ENCODE measurements at places on chromosomes 12 and 14. TPM values are rescaled to one million over a fixed set of nuclear protein-coding genes. Genes with fewer than 3 reads are reported as not detected.

PDE3A gene
- 132 TPM for total RNA-seq

SERPINA4 gene
- not detected for total RNA-seq

ZBTB25 gene
- 21.4 TPM for total RNA-seq

RNASE4 gene
- 5.6 TPM for total RNA-seq

HOXC4 gene
- total RNA-seq = not detected

ACSS3 gene
- total RNA-seq = 26.7 TPM

SSTR1 gene
- total RNA-seq = 0.59 TPM

CHPT1 gene
- 86.1 TPM for total RNA-seq

NDUFB1 gene
- total RNA-seq = 410 TPM

DLK1 gene
- 1.2 TPM for total RNA-seq

CD163 gene
- total RNA-seq = 20.6 TPM

TBC1D30 gene
- 1.8 TPM for total RNA-seq

PIGH gene
- total RNA-seq = 10.6 TPM

CLEC4D gene
- 0.43 TPM for total RNA-seq

LMNTD1 gene
- total RNA-seq = 0.51 TPM

MLXIP gene
- 24.7 TPM for total RNA-seq

LTB4R2 gene
- 2.2 TPM for total RNA-seq

KCNC2 gene
- not detected for total RNA-seq

TUNAR gene
- total RNA-seq = not detected

TGFB3 gene
- total RNA-seq = 57.5 TPM

SMAGP gene
- 4.4 TPM for total RNA-seq

DAO gene
- not detected for total RNA-seq

WDHD1 gene
- 1.8 TPM for total RNA-seq

RTN1 gene
- 0.97 TPM for total RNA-seq

TPH2 gene
- not detected for total RNA-seq

PLEKHD1 gene
- total RNA-seq = 0.13 TPM

ENDOU gene
- 0.24 TPM for total RNA-seq

SYCP3 gene
- total RNA-seq = not detected

LUM gene
- 130 TPM for total RNA-seq

MYO1H gene
- not detected for total RNA-seq

INHBC gene
- total RNA-seq = not detected

KRT5 gene
- not detected for total RNA-seq

CAPZA3 gene
- not detected for total RNA-seq

VPS29 gene
- total RNA-seq = 76.3 TPM

FAM161B gene
- total RNA-seq = 4.7 TPM

ACRBP gene
- 1.6 TPM for total RNA-seq

Measured in cardiac septum (tissue), 1 donor.